ENCODE measurements at places on chromosomes 7 and 10.

DNA sequence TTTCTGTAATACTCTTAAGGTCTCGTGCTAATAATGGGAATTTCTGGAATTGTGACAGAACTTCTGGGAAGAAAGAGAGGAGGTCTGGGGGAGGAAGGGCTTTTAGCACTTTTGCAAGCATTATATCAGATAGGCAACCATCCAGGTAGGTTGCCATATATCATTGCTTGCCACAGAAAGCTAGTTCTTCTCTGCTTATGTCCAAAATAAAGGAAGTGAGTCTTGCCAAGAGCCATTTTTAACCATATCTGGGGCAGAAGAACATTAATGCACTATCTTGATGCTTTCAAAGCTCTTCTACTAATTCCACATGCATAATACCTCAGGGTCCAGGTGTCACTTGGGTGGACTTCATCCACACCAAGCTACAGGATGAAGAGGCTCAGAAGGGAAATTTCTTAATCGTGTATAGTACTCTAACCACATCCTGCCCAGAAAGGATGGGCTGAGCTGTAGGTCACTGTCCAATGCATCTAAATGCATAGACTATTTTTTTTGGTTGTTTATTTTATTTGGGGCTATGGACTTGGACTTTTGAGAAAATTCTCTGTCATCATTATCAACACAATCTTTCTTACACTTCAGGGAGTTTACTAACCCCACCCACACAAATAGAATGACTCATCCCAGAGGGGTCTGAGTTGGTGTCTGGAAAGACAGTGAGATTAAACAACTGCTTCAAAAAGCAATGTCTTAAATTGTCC is 68.9 kb upstream of the ADO start:
- peak; percentile 50 for DNase-seq

- DNase-seq, result no peak
Observed at GRCh38 chr10:103157246-103157645, 35.8 kb downstream of the NT5C2 start.

DNA sequence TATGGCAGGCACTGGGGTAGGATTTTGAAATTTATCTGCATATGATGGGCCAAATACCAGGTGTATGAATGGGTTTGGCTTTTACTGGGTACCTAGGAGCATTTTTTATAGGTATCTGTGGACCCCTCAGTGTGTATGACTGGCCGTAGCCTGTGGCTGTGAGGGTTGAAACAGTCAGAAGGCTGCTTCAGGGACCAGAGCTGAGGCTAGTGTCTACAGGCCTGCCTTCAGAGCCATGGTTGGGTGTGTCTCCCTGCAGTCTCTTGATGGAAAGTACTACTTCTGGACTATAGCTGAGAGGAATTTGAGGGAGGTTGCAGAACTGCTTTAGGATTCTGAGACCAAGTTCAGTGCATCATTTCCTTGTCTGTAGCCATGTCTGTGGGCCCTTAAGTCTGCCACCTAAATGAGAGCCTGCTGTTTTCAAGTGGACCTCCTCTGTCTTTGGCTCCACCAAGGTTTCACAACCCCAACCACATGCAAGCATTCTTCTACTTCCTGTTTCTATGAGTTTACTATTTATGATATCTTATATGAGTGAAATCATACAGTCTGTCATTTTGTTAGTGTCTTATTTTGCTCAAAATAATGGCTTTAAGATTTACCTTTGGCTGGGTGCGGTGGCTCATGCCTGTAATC is 19.9 kb upstream of the ZNF138 start:
- DNase-seq, result no peak

DNA sequence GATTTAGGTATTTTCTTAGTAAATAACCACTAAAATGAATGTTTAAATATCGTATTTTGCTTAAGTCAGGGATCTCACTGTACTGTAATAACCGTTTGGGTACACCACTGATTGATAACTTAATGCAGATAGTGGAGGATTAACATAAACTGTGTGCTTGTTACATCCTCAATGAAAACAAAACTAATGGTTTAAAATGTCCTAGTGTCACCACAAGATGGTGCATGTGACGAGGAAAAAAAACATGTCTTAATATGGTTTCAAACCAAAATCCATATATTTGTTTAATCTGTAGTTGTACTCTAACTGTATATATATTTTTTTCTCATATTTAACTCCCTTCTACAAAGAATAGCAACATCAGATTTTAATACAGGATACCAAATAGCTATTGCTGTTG is 19.2 kb downstream of the ARMC10 start:
- DNase-seq, result no peak

GRCh38 chr10:45354261-45354660 is 19.8 kb upstream of the ALOX5 start:
- no peak for DNase-seq

DNA sequence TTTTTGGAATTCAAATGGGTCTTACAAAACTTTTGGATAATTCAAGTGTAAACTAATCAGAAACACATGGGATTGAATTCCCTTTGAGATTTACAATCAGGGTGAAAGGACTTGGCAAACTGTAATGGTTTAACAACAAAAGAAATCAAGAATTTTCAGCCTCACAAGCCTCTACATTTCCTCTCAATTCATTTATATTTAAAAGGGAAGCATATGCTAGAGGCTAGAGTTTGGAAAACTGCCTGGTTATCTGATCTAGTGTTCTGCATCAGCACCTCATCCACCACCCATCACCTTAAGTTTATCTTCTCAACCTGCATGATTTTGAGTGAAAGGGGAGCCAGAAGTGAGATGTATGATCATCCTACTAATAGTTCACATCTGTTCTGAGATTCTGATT is 120.7 kb downstream of the TES start:
- DNase-seq, result peak; percentile 90

DNA sequence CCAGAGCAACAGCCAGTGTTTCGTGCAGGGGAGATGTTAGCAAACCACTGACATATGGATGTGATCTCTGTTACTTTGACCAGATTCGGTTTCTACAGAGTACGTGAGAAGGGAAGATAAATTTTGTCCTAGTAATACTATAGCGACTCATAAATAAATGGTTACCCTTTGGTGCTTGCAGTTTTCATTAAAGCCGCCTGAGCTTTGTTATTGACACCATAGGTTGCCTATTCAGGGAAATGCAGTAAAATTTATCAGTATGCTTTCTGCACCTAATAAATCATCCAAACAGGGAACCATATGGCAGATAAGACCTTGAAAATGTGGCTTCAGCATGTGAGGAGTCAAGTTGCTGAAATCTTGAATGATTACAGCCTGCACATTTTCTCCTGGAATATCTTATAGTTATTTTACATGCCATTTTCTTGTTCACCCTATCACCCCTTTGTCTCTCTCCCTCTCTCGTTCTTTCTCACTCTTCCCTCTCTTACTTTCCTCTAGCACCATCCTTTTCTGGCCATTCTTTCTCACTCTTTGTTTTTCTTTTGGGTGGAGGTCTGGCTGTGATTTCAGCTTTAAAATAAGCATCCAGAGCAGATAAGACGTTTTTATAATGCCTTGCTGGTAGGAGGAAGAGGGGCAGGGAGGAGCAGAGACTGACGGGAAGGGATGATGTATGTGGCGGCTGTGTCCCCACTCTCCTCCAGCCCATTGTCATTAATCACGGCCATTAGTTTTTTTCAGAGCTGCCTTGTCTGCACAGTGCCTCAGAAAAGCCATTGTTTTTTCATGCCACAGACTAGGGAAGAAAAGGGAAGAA is 182.5 kb downstream of the LRMDA start:
- peak; percentile 94 for DNase-seq

GRCh38 chr7:131095346-131095745 is 232.3 kb upstream of the MKLN1 start:
- DNase-seq, result no peak

DNA sequence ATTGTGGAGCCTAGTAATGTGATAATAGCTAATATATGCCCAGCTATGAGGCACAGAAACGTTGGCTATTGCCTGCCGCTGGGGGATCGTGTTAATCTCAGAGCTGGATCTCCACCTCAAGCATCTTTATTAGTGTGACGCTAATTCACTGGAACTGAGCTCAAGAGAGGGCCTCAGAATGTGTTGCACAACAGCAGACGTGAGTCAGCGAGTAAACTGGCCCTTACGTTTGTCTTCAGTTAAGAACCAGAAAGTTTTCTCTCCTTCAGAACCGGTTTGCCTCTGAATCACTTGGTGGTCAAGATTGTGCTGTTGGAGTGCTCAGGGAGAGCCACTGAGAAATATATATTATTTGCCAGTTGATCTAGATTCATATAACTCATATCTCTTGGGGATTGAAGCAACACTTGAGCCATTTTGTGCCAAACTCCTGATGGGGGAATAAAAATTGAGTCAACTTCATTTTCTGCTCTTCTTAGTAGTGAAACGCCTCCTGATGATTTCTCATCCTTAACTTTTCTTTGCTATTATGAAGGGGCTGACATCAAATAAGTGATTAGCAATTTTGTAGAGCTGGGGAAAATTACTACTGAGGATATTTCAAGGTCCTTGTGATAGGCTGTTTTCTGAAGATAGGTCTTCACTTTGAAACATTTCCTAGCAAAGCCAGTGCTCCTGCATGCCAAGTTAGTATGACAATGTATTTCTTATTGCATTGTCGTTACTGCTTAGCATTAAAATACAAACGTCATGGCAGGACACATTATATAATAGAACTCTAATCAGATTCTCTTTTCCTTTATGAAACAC is 22.3 kb downstream of the BZW2 start:
- DNase-seq, result peak; percentile 99

DNA sequence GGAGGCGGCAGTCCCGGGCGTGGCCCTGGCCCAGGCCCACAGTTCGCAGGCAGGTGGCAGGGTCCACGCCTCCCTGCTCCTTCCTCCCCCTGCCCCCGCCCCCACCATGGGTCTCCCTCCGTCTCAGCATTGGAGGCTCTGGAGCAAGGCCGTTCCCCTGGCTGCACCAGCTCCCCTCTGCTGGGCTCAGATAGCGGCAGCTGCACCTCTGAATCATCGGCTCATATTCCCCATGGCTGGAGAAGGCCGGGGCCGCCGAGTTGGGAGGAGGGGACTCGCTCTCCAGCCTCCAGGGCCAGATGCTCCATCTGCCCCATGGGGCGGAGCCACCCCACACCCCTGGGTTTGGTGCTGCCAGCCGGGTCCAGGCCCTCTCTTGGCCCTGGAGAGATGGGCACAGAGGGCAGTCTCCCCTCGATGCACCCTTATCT is 145.0 kb downstream of the ELFN1 start:
- no peak for DNase-seq

- DNase-seq, result no peak
Observed at GRCh38 chr10:133528845-133529575, 1.8 kb downstream of the CYP2E1 start.

- DNase-seq, result no peak
Observed at GRCh38 chr10:84015877-84016595, 123.3 kb upstream of the GHITM start.

DNA sequence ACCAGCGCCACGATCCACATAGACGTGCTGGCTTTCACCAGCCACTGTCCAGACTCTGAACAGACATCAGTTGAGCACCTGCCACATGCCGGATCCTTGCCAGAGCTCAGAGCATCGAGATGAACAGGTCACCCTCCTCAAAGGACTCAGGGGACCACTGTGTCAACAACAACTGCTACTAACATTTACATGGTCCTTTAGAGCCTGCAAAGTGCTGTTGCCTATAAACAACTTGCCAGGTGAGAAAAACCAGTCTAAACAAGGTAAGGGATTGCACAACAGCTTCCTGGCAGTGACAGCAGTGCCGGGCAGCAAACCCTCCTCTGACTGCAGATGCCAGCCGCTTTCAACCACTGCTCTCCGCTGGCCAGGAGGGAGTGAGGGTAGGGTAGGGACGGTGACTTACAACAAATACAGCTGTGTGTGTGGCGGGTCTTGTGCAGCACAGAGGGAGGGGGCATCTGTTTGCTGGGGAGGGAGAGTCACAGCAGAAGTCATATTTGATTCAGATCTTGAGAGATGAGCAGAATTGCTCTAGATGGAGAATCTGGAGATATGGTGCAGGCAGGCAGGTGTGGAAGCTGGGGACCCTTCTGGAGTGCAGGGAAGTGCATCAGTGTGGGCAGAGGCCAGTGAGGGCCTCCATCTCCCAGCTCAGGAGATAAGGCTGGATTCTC is 32.8 kb upstream of the RHEB start:
- DNase-seq, result no peak

DNA sequence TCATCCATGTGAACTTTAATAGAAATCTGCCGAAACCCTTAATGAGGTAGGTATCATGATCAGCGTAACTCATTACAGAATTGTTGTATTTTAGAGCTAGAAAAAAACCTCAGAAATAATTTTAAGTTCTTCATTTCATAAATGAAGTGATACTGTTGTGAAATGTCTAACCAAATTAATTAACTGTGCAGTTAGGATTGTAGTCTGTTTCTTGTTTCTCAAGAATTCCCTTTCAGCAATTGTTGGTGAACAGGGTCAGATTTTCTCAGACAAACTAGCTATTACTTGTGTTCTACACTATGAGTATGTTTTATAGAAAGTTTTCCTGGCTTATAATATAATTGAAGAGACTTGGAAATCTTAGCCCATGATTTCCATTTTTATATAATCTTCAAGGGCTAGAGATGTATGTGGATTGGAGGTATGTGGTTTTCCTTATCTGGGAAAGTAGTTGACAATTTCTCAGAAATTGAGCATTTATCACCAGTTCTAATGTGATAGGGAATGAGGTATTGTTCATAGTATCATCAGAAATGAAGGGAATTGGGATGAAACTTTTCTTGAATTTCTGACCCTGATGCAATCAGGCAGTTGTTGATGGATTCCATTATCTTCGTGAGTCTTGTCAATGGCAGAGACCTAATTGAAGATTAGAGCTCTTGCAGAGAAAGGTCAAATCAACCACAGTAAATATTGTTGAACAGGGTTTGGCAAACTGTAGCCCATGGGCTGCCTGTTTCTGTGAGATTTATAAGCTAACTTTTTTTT is 55.0 kb downstream of the ST7 start:
- no peak for DNase-seq

- no peak for DNase-seq
Observed at GRCh38 chr7:109964780-109965179, 1126.1 kb upstream of the LRRN3 start.

- DNase-seq, result no peak
Observed at GRCh38 chr7:24932815-24933214, 47.2 kb downstream of the OSBPL3 start.

GRCh38 chr7:39734633-39735004 is 111.2 kb downstream of the RALA start:
- peak; percentile 22 for DNase-seq

DNA sequence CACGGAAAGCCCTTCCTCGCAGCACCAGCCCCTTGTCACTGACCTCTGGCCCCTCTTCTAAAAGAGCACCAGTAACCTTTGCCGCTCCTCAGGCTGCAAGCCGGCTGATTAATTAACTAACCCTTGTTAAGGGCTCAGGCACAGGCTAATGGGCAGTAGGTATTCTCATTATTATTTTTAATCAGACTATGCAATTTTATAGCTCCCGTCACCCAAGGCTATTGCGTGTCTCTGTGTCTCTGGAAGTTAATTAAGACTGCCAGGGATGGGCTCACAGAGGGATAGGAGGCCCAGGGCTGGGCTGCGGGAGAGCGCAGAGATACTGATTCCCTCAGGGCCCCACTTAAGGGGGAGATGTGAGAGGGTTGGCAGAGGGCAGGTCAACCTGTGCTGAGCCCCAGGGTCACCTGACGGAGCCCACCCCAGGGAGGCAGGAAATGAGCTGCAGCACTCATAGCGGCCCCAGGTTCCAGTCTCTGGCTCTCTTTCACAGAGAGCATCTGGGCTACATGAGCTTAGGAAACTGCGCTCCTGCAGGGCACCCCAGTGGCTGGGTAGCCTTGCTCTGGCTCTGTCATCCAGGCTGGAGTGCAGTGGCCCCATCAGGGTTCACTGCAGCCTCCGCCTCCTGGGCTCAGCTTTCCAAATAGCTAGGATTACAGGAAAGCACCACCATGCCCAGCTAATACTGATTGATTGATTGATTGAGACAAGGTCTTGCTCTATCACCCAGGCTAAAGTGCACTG is 92.2 kb upstream of the LRRC4 start:
- no peak for DNase-seq

GRCh38 chr10:132684164-132684891 is 101.6 kb downstream of the NKX6-2 start:
- peak; percentile 29 for DNase-seq

Measured in fibroblast of skin of right quadriceps (primary cell).